ENCODE measurements at places on chromosomes 2 and 18. TPM values are rescaled to one million over a fixed set of nuclear protein-coding genes. Genes with fewer than 3 reads are reported as not detected.
A peak's percentile ranks its signal among the peaks of the same experiment; 100 is the strongest.

GRCh38 chr2:111155610-111156009 is 34.9 kb downstream of the BCL2L11 start:
- no peak for DNase-seq

DNA sequence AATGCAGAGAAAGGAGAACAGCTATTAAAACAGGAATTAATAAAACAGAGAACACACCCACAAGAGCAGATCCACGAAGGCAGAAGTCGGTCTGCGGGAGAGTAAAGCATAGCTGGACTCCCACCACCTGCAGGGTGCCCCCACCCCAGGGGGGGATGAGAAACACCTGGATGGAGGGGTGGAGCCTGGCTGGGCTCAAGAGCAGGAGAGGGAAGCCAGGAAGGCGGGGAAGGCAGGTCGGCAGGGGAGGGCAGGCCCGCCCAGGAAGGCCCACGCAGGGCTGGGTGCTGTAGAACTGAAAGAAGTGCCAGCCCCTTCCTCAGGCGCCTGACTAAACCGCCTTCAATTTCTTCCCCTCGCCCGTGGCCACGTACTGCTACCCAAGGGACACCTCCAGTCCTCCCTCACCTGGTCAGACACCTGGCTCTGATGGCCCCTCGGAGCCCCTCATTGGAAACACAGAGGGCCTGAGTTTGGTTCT is 175.4 kb downstream of the HDAC4 start:
- no peak for DNase-seq

- no peak for DNase-seq
Measured at GRCh38 chr2:72274380-72274797, 126.7 kb upstream of the CYP26B1 start.

The TBC1D8 gene
- polyA plus RNA-seq: 25.8 TPM

The RNF144A gene
- polyA plus RNA-seq: 57.7 TPM

DNA sequence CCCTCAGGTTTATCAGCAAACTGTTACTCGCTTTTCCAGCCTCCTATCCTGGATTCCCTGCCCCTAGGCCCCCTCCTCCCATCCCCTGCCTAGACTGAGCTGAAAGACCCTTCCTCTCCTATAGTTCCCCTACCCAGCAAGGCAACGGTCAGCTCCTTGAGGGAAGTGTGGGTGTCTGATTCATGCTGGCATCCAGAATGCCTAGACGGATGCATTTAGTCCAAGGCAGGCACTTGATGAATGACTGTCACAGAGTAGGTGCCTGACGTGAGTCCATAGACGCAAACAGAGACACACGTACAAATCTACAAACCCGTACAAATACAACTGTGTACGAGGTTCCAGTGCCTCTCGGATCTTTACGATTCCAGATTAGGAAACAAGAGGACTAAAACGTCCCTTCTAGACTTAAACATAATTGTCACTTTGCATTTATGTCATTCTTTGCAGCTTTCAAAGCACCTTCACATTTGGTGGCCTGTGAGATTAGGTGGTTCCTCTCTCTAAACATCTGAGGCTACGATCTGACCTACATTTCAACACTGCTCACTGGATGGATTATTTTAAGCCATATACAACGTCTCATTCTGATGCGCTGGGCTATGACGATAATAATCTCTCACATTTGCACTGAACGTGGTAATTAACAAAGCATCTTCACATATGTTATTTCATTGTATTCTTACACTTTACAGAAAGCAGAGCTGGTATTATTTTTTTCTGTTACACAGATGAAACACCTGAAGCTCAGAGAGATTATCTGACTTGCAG is 36.7 kb downstream of the DNMT3A start:
- no peak for DNase-seq

- no peak for DNase-seq
Measured at GRCh38 chr2:109406301-109406700, 207.5 kb downstream of the SEPTIN10 start.

- DNase-seq: no peak
Measured at GRCh38 chr2:65411056-65411795, 21.2 kb downstream of the SPRED2 start.

The PAIP2B gene
- polyA plus RNA-seq: 24.3 TPM

GRCh38 chr2:101012706-101013181 is 10.7 kb downstream of the RPL31 start:
- peak; percentile 55 for DNase-seq

DNA sequence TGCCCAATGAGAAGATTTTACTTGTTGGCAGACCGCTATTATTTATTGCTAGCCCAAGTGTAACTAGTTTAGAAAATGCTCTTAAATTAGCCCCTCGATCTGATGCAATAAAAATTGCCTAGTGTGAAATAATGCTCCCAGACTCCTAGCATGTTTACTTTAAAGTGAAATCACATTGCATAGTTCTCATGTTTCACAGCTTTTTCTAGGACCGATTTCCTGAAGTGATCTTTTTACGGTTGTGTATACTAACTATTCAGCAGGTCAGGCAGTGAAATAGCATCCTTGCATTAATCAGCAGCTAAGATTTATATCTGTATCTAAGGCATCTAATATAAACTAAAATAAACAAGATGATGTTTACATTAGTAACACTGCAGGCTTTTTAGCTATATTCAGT is 52.4 kb downstream of the PMS1 start:
- DNase-seq: peak; percentile 80

DNA sequence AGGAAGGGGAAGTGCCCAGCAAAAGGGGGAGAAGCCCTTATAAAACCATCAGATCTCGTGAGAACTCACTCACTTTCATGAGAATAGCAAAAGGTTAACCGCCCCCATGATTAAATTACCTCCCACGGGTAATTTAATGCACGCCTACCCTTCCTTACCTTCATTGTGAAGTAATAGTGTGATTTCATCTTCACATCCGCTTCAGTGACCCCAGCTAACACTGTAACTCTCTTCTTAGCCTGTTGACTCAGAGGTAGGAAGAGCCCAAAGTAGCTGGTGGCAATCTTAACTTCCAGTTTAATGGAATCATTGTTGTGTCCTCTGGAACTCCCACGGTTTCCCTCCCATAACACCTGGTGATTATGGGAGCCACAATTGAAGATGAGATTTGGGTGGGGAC is 120.5 kb downstream of the GULP1 start:
- DNase-seq: no peak

The ZBTB7C gene
- 16.7 TPM for polyA plus RNA-seq

- DNase-seq: no peak
Measured at GRCh38 chr18:23151414-23152099, 16.3 kb downstream of the CABLES1 start.

The SLC19A3 gene
- polyA plus RNA-seq: 7.4 TPM

Data from renal pelvis (tissue), 12 donors.